ENCODE measurements at places on chromosomes 5 and 9.

GRCh38 chr5:94288937-94289336 lies 329.5 kb downstream of the KIAA0825 start:
- DNase-seq, result no peak

- DNase-seq, result no peak
These were observed 134.2 kb upstream of the LHFPL2 start for GRCh38 chr5:78782728-78783127.

DNA sequence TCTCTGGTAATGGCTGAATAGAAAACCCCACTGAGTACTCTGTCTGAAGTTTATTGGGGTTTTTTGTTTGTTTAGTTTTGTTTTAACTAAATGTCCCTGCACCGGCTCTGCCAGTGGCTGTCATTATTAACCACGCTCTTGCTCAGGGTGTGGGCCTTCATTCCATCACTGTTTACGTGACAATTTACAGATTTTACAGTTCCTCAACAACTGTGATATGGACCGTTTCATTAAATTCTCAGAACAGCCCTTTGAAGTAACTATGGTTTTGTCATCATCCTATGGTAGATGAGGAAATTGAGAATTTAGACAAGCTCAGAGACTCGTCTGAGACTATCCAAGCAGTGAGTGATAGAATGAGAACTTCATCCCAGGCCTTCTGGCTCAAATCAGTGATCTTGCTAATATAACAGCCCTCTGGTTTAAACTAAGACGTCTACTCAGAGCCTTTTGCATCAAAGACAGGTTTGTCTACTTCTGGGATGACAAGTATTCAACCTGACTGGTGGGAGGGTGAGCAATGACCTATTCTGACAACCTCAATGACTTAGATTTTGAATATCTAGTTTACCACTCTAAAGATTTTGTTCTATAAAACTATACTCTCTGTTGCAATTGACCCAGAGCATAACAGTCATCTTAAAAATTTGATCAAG lies 77.3 kb upstream of the MAP3K1 start:
- DNase-seq, result no peak

GRCh38 chr5:61186634-61187033 lies 24.4 kb upstream of the SMIM15 start:
- DNase-seq, result no peak

DNA sequence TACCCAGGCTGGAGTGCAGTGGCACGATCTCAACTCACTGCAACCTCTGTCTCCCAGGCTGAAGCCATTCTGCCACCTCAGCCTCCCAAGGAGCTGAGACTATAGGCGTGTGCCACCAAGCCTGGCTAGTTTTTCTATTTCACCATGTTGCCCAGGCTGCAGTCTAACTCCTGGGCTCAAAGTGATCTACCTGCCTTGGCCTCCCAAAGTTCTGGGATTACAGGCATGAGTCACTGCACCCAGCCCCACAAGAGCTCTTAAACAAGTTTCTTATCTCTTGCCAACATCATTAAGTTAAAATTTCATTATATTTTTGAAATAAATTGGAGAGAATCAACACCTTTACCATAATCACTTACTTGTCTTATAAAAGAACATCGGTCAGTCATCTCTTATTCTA lies 280.3 kb downstream of the ARHGEF28 start:
- DNase-seq, result no peak

DNA sequence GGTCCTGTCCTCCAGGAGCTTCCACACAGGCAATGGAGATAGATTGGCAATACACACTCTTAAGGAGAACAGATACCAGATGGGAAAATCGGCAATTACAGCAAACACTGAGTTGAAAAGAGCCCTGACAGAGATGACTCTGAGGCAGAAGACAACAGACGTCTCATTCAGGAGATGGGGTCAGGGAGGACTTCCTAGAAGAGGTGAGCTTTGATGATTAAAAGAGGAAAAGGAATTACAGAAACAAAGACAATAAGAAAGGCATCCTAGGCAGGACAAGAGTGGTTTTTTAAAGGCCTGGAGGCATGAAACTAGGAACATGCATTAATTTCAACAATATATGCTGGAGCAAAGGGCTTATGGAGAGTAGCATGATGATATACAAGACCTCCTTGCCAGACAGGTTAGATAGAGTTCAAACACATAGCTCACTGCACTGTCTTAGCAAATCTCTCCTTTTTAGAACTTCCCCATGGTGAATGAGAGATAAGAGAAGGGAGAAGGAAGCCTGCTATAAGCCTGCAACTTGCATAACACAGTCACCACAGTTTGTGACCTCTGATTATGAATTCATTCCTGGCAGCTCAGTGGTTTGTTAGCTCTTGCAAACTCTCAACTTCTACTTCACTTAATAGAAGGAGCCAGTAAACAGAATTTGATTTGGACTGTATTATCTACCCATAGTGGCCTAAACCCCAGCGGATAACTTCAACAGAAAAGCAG lies 48.5 kb downstream of the SIL1 start:
- DNase-seq, result no peak

- DNase-seq, result no peak
These were observed 132.0 kb downstream of the MLLT3 start for GRCh38 chr9:20490246-20490834.

- no peak for DNase-seq
These were observed 138.1 kb downstream of the ATPSCKMT start for GRCh38 chr5:10111571-10111970.

DNA sequence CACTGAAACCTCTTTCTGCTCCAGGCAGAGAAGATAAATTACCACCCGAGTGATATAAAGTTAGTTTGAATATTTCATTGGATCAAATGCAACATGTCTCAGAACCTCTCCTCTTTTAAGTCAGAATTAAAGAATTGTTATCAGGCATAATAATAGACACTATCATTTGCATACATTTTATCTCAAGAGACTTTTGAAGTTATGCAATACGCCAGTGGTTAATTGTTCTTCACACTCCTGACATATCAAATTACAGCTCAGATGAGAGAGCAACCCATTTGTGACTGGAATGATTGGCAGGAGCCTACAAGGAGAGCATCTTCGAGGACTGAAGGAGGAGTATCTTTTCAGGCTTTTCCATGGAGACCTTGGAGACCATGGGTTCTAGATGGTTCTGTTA lies 452.2 kb downstream of the KDM4C start:
- DNase-seq, result no peak

GRCh38 chr5:37565062-37565670 lies 186.0 kb downstream of the WDR70 start:
- no peak for DNase-seq
